ENCODE measurements at places on chromosomes 2 and 18.

DNA sequence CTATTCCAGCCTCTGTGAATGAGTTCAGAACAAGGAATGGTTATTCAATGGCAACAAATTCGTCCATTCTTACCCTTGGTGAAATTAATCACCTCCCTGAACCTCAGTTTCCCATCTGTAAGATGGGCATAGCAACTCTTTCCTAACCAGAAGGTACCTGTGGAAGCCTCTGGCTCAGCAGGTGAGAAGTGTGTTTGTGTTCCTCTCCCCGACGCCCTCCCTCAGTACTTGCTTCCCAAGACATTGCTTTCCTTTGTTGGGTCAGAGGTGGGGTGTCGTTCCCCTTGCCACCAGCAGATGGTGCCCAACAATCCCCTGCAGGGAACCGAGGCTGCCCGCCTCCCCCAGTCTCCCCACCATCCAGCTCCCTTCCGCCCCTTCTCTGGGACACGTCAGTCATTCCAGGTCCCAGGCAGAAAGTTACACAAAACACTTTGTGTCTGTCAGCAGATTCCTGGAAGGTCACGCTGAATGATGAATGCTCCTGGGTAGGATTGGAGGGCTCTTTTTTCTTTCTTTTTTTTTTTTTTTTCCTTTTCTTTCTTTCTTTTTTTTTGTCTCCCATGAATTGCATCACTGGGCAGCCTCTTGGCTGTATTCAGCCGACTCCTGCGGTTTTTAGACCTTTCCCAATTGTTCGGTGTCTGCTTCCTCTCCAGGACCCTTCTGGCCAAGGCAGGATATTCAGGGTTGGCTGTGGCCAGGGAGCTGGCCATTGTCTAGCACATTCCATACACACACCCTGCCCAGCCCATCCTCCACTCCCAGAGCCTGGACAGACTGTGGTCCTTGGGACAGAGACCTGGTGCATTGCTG, 117.3 kb downstream of the LPIN1 start:
- peak; percentile 92 for DNase-seq

DNA sequence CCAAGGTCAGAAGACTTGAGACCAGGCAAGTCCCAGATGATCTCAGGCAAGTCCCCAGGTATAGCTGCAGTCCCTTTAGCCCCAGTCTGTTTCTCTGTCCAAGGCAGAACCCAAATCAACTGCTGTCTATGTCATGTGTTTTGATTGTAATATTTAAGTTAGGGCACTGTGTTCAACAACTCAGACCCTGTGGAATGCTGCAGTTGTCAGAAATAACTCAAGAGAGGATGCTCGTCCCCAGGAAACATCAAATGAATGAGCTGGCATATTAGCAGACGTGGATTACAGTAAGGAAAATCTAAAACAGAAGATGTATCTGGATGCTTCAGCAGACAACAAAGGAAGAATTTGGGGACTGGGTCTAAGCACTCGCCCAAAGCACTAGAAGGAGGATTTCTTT, 70.1 kb downstream of the BCL11A start:
- DNase-seq = peak; percentile 39

DNA sequence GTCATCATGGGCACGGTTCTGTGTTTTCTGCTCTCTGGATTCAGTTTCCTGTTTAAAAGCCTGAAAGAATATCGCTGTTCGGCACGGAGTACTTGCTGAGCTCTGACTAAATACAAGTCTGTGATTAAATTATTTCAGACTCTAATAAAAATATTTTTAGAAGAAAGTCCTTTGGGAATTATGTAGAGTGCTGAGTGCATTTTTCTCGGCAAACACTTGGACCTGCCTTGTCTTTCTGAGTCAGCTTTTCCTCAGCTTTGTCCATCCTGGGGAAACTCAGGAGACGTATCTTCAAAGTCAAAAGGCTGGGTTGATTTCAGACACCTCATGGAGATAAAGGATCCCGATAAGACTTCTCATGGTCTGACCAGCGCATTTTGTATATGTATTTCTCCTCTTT, 45.9 kb downstream of the IL1R2 start:
- peak; percentile 87 for DNase-seq

DNA sequence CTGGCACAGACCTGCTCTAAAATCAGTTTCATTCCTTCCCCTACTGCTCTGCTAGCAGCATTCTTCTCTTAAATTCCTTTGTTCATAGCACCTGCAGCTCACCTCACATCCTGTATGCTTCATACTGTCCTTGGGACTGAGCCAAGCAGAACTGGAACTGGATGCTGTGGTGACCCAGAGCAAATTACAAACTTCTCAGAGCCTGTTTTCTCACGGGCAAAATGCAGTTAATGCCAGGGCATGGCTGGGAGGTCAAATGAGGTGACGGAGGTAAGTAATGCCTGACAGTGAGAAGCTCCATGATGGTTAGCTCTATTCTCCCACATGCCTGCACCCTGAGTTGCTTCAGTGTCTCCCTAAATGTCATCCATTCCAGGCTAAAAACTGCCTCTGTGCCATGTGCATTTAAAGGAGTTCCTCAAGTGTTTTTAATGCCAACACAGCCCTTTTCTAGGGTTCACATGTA, 29.7 kb downstream of the C2orf42 start:
- DNase-seq = no peak

DNA sequence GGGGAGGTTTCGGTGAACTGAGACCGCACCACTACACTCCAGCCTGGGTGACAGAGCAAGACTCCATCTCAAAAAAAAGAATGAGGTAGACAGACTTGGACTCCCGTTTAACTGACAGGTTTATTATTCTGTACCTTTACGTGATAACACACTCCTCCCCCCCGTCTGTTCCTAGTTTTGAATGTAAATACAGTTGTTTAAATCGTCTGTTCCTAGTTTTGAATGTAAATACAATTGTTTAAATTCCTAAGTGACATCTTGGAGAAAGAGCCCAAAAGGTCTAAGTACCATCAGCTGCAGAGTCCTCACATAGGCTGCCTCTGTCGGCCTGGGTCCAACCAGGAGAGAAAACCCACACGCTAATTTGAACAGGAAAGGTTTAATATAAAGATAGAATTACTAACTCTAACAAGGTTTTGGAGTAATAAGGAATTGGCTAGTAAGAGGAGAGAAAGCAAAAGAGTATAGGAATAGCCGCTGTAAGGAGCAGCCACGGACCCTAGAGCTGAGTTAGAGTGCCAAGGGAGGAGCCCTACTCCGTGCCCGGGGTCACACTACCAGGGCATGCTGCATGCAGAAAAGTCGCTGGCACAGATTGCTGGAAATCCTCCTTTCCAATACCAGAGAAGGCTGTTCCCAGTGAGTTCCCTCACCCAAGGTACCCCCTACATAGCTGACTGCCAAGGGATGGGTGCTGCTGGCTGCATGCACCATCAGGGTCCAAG, 83.5 kb upstream of the RANBP2 start:
- no peak for DNase-seq

- no peak for DNase-seq
Measured at GRCh38 chr2:74313497-74313896, 29.7 kb downstream of the SLC4A5 start.

DNA sequence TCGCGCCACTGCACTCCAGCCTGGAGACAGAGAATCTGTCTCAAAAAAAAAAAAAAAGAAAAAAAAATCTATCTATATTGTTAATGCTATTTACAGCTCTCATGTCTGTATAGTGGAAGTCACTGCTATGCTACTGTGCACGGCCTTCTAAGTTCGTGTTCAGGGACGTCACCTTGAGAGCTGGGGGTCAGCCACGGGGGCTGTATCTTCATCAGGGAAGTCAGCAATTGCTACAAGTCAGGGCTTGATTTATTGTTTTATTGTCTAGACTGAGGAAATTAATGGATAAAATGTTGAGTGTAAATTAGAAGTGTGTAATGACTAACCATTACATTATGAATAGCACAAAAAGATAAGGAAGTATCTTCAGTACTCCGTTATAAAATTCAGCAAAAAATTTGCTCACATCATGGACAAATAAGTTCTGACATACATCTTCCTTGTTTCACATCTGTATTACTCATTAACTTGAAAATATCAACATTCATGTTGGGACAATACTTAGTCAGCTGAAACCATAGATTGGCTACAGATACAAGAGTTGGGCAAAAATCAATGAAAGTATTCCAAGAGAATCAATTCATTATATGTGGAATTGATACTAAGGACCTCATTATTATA, 136.6 kb upstream of the SEC11C start:
- no peak for DNase-seq

DNA sequence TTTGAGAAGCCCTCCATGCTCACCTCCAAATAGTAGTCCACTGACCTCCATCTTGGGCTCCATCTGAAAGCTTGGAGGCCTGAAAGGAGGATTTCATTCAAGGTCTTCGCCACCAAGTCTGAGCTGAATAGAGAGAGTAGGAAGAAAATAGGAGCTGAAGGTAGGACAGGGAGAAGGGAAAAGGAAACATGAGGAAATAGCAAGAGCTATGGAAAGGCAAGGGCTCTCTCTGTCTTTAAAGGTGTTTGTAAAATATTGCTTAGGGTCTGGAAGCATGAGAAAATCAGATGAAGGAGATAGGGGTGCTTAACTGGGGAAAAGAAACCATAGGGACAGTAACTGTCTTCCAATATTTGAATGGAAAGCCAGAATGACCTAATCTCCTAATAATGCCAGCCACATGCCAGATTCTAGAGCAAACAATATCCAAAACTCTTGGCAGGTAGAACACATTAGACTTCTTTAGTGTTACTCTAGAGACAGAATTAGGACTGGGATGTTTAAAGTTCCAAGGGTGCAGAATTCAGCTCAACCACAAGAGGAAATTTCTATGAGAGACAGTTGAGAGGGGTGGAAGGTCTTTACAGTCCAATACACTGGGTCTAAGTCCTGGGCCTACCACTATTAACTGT, 67.4 kb downstream of the NAB1 start:
- no peak for DNase-seq

DNA sequence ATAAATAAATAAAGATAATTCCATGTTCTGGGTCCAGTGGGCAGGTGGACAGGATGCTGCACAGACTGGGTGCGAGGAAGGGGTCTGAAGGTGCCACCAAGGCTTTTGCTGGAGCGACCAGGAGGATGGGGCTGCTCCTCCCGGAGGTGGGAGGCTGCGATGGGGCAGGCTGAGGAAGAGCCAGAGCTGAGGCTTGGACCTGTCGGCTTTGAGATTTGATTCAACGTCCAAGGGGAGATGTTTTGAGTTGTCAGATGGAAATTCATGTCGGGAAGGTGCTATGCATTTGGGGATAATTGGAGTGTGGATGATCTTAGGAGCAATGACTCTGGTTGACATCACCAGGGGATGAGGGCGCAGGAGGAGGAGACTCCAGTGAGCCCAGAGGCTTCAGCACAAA, 11.7 kb downstream of the ALLC start:
- no peak for DNase-seq

GRCh38 chr2:147499785-147500184, 345.0 kb upstream of the ACVR2A start:
- no peak for DNase-seq

GRCh38 chr2:183678908-183679307, 554.7 kb downstream of the NUP35 start:
- DNase-seq = no peak

- DNase-seq = no peak
Measured at GRCh38 chr2:236959036-236959435, 126.7 kb upstream of the COPS8 start.

DNA sequence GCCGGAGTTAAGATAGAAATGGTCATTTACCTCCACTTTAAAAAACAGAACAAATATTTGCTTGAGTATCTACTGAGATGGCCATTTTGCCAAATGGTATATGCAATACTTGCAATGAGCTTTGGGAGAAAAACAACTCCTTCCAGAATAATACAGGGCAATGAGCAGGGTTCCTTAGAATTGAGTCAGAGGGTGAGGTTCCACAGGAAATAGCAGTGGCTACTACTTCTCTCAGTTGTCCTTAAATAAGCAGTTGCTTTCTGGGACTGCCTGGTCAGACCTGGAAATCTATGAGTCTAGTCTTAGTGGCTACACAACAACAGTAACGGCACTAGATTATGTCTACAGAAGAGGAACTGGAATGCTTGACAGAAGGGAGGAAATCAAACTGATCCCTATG, 80.9 kb upstream of the CCDC85A start:
- peak; percentile 31 for DNase-seq

DNA sequence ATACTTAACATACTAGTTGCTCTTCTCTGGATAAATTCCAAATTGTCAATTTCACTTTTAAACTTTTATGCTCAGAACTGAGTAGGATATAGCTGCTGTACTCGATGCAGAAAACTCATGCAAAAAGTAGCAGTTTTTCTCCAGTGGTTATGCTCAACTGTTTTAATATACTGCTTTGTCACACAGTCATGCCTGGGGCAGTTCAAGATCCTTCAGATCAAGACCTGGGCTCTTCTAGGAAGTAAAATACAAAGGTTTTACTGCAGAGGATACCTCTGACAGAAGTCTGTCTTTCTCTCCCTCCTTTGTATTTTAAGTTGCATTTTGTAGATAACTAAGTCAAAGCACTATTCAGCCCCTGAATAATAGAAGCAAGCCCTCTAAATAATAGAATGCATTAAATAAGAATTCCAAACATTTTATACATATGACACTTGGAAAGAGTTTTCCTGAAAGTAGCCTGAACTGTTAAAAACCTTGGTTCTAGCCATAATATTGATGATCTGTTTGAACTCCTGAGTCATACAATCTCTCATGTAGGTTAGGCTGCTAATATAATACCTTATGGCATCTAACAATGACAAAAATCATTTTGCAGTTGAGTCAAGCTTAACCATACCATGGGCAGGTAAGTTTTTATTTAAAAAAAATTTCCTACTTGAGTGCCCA, 183.3 kb upstream of the TRIB2 start:
- no peak for DNase-seq
